ENCODE measurements at places on chromosomes 3 and 15.

GRCh38 chr15:98789020-98789419 is 140.7 kb downstream of the IGF1R start:
- no peak for DNase-seq

DNA sequence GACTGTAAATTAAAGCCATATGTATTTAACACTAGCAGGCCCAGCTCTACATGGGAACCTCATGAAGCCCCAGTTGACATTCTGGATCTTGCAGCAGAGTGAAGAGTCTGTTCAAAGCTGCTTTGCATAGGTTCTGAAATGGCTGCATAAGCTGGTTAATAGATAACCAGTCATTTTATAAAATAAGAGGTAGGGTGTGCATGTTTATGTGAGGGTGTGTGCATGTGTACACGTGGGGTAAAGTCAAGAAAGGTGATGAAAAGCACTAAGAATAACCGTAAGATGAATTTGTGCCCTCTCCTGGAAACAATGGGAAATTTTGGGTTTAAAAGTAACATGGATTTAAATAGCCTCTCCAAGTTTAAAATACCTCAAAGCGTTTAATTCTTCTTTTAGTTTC is 33.0 kb downstream of the PAQR9 start:
- DNase-seq = no peak

DNA sequence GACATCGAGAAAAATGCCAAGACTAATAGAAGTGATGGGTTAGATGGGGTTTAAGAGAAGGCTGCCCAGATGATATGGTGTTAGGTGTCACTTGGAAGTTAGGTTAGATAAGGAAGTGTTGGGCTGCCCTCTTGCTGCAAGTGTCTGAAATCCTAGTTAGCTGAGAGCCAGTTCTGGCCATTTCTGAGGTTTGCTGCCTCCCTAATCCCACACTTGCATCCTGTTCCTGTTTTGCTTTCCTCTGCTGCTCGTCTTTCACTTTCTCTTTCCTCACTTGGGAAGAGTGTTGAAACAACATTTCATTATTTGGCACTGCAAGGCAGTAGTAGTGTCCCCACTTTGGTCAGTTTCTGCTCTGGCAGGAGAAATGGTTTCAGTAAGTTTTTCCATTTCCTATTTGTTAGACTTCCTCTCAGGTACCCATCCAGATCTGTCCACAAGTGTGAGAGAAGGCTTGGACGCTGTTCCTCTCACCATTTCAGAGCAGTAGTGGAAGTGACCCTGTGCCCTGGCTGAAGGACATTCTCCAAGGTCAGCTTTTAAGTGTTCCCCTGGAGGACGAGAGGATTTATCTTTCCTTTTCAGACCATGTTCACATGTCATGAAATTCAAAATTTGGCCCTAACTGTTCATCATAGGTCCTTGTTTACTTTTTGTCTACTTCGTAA is 93.3 kb downstream of the ADAMTSL3 start:
- DNase-seq = no peak

GRCh38 chr3:184642631-184643285 is 69.1 kb downstream of the MAGEF1 start:
- no peak for DNase-seq

GRCh38 chr3:14256046-14256445 is 77.4 kb downstream of the LSM3 start:
- no peak for DNase-seq

DNA sequence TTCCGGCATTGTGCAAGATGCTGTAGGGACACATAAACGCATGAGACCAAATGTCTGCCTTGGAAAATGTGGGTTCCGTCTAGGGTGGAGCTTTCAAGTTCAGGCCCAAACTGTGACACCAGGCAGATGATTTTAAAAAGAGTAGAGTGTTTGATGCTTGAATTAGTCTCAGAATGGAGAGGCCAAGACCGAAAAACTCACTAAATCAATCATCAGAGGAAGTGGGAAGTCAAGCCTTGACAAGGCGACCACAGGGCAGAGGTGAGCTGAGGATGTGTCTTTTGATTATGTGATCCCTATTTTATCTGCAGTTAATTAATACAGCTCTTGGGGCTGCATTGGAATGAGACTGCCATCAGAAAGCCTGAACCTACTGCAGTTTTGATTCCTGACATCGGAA is 275.4 kb downstream of the ABHD5 start:
- DNase-seq = peak; percentile 32

DNA sequence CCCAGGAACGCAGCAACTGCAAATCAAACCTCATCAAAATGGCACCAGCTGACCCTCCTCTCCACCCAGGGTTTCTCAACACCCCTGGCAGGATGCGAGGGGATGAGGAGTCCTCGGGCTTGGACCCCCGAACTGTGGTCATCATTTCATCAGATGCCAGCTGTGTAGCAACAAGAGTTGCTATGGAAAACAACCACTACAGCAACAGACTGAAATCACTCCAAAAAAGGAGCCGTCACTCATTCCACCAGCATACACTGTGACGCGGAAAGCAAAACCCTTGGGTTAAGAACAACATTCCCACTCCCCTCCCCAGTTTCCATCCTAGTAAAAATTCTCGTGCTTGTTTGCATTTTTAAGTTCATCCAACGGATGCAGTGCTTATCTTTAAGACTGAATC is 40.1 kb downstream of the VGLL4 start:
- no peak for DNase-seq

DNA sequence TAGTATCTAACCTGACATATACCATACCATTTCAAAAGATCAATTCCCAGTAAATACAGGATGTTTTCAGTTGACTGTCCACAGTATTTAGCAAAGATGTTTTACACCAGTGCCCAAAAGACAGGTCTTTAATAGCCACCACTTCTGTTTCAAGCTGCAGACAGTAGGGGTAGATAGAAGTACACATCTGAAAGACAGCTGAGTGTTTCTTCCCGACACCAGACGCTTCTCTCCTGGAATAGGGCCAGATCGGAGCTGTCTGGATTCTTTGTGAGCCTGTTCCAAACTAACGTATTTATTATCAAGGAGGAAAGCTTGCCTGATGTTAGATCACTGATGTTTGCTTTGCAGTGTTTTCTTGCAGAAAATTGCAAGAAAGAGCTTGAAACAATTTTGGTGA is 136.1 kb upstream of the RBMS3 start:
- no peak for DNase-seq

- DNase-seq = no peak
These were observed 15.3 kb downstream of the OR4F15 start for GRCh38 chr15:101827257-101827656.

- DNase-seq = no peak
These were observed 234.5 kb downstream of the SATB1 start for GRCh38 chr3:18190646-18191045.

DNA sequence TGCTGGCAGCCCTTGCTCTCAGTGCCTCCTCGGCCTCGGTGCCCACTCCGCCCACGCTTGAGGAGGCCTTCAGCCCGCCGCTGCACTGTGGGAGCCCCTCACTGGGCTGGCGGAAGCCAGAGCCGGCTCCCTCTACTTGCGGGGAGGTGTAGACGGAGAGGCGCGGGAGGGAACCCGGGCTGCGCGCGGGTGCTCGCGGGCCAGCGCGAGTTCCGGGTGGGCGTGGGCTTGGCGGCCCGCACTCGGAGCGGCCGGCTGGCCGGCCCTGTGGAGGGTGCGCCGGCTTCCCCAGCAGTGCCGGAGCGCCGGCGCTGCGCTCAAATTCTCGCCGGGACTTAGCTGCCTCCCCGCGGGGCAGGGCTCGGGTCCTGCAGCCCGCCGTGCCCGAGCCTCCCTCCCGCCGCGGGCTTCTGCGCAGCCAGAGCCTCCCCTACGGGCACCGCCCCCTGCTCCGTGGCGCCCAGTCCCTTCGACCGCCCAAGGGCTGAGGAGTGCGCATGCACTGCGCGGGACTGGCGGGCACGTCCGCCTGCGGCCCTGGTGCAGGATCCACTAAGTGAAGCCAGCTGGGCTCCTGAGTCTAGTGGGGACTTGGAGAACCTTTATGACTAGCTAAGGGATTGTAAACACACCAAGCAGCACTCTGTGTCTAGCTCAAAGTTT is 231.5 kb downstream of the EFHB start:
- no peak for DNase-seq

- DNase-seq = no peak
These were observed 117.2 kb downstream of the FNDC3B start for GRCh38 chr3:172156586-172156955.

GRCh38 chr15:93330912-93331544 is 242.0 kb upstream of the RGMA start:
- no peak for DNase-seq

- DNase-seq = no peak
These were observed 34.6 kb upstream of the PLOD2 start for GRCh38 chr3:146195605-146196004.

GRCh38 chr3:134018406-134018805 is 11.3 kb downstream of the SLCO2A1 start:
- no peak for DNase-seq

- DNase-seq = no peak
These were observed 225.5 kb downstream of the RORA start for GRCh38 chr15:61003437-61004218.

GRCh38 chr15:39886418-39886817 is 33.6 kb downstream of the GPR176 start:
- DNase-seq = no peak

DNA sequence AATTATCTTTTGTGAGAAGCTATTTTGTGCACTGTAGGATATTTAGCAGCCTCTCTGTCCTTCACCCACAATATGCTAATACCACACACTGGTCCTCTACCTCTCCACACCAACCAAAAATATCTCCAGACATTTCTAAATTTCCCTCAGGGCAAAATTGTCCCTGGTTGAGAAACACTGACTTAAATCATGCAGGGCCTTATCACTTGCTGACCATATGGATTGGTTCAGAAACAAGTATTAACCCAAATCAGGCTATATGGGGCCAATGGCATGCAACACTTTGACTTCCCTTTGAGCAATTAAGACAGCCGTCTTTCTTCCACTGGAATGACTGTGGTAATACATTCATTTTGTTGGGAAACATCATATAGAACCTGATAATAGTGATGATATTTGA is 251.1 kb downstream of the CNTN3 start:
- DNase-seq = no peak

- peak; percentile 39 for DNase-seq
These were observed 37.6 kb upstream of the SLC22A13 start for GRCh38 chr3:38227989-38228388.

- DNase-seq = no peak
These were observed 8.6 kb downstream of the LPCAT4 start for GRCh38 chr15:34358367-34358766.

GRCh38 chr15:32096916-32097617 is 66.8 kb downstream of the CHRNA7 start:
- no peak for DNase-seq

DNA sequence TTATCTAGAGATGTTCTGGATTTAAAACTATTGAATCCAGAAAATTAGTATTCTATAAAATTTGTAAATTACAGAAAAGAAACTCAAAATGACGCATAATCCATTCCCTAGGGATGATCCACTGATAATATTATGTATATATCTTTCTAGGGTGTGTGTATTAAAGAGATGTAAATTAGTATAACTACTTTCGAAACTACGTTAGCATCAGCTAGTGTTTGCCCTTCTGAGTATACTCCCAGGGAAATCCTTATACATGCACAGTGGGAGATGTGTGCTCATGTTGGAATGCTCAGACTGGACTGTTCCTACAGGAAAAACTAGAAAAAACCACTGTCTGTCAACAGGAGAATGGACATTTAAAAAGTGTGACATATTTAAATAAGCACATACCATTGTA is 36.4 kb downstream of the ACAA1 start:
- DNase-seq = no peak

DNA sequence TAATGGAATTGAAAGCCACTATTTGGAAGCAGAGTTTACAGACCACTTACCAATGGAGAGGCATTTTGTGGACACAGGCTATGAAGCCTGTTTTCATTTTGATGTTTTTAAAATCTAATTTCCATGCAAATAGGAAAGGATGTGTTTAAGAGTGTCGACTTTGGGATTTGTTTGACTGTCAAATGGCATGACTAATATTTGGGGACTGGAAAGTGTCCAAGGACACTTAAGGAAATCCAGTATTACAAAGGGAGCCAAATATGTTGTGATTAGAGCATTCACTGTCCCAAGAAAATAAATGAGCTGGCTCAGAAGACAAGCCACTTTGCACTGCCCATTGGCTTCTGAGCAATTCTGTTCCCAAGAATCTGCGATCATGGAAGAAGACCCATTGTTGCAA is 34.0 kb upstream of the SLC6A11 start:
- DNase-seq = no peak

- DNase-seq = no peak
These were observed 108.1 kb downstream of the PGPEP1L start for GRCh38 chr15:98899272-98900021.

DNA sequence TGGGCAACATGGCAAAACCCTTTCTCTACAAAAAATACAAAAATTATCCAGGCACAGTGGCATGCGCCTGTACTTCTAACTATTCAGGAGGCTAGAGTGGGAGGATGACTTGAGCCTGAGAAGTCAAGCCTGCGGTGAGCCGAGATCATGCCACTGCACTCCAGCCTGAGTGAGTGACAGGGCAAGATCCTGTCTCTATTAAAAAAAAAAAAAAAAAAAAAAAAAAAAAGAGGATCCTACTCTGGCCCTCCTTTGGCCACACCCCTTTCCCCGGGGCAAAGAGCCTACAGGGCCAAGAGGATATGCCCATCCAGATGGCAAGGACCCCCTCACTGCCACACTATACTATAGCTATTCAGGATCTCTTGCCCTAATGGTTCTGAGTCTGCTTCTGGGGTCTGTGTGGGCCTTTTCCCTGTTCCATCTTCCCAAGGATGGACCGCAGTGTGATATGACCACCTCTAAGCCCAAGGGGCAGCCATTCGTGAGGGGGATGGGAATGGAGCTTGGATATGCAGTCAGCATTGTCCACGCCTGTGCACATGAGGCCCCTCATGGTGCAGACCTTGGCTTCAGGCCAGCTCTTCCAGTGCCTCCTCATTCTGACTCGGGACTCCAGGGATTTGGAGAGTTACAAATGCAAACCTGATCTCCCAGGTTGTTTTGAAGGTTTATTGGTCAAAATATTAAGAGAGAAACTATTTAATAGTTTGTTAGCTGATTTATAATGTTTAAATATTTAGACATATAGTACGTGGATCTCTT is 7.3 kb downstream of the TYRO3 start:
- no peak for DNase-seq

- DNase-seq = no peak
These were observed 3.2 kb upstream of the GPR171 start for GRCh38 chr3:151206201-151206600.

DNA sequence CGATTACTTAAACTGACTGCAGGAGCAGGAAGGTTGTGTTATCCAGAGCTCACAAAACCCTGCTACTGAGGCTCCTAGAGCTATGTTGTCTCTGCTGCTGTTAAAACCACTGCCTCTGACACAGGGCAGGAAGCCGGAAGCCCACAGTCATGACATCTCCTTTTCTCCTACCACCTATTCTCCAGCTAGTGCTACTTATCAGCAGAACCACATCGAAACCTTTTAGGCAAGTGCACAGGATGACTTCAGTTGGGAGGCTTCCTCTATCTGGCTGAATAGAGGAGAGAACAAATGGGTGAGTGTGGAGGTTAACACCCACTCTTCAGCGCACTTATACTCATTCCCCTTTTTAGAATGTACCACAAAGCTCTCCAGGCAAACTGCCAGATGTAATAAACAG is 638.0 kb downstream of the OTOL1 start:
- DNase-seq = peak; percentile 32

- DNase-seq = no peak
These were observed 832 bp upstream of the CACNA1D start for GRCh38 chr3:53493595-53493962.

- no peak for DNase-seq
These were observed 113.5 kb downstream of the VGLL4 start for GRCh38 chr3:11530153-11530721.
